ENCODE measurements at places on chromosomes 7 and 10. TPM values are rescaled to one million over a fixed set of nuclear protein-coding genes. Genes with fewer than 3 reads are reported as not detected.

Gene STOX1
- 8.8 TPM for total RNA-seq

Gene HMX2
- not detected for total RNA-seq

Gene AS3MT
- 10.4 TPM for total RNA-seq

DNA sequence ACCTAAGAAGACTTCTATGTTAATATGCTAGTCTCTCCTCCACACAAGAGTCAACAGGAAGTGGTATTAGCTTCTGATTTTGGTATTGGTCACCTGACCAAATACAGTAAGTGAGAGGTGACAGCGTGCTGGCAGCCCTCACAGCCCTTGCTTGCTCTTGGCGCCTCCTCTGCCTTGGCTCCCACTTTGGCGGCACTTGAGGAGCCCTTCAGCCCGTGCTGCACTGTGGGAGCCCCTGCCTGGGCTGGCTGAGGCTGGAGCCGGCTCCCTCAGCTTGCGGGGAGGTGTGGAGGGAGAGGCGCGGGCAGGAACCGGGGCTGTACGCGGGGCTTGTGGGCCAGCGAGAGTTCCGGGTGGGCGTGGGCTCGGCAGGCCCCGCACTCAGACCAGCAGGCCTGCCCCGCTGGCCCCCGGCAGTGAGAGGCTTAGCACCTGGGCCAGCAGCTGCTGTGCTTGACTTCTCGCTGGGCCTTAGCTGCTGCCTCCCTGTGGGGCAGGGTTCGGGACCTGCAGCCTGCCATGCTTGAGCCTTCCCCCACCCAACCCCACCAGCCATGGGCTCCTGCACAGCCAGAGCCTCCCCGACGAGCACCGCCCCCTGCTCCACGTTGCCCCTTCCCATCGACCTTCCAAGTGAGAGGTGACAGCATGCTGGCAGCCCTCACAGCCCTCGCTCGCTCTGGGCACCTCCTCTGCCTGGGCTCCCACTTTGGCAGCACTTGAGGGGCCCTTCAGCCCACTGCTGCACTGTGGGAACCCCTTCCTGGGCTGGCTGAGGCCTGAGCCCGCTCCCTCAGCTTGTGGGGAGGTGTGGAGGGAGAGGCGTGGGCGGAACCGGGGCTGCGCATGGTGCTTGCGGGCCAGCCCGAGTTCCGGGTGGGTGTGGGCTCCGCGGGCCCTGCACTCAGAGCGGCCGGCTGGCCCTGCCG, 4.2 kb upstream of the ACSL5 start:
- DNase-seq: no peak

DNA sequence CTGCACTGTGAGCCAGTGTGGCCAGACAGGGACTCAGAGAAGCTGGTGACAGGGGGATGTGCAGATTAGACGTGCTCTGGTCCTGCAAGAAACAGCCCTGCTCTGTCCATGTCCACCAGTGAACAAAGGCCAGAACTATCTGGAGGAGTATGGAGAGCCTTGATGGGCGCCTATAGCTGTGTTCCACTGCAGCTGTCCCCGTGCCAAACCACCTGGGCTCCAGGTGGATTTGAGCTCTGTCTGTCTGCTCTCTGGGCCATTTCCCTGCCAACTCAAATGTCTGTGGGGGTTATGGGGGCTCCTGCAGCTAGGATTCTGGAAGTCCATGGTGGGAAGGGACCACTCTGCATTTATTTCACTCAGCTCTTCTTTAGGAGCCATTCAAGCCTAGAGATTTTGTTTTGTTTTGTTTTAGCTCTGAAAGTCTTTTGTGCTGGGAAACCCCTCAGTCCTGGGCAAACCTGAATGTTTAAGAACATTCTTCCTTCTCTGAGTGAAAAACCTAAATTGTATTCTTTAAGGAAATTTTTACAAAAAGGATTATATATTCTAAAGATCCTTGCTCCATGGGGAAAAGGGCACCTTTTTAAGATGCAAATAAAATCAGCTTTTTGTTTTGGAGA, 1039.5 kb upstream of the SORCS1 start:
- DNase-seq: no peak

DNA sequence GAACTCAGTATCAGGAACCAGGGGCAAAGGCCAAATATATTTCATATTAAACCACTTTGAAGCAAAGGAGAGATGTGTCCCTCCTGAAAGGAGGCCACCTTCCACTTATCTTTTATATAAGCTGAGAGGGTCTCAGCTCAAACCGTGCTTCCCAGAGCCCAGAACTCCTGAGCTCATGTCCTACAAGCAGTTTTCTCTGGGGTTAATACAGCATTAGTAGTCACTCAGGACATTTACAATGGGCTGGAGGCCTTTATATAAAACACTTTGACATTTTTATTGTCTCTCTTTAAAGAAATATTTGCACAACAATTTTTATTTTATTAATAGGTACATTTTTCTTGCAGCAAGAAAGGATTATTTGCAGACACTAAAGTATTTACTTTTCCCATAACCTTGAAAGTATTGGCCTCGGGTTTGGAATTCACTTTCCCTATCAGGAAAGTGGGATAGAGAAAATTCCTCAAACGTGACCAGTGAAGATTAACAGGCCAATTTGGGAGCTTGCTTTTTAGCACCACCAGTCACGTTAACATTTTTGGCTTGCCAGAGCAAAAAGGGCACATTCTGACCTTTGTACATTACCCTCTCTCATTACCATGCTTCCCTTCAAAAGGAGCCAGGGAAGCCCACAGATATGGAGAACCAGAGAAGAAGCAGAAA, 464.9 kb upstream of the NRP1 start:
- no peak for DNase-seq
